ENCODE measurements at places on chromosomes 2 and 18.

- no peak for DNase-seq
These were observed 89.3 kb downstream of the CABYR start for GRCh38 chr18:24227977-24228666.

DNA sequence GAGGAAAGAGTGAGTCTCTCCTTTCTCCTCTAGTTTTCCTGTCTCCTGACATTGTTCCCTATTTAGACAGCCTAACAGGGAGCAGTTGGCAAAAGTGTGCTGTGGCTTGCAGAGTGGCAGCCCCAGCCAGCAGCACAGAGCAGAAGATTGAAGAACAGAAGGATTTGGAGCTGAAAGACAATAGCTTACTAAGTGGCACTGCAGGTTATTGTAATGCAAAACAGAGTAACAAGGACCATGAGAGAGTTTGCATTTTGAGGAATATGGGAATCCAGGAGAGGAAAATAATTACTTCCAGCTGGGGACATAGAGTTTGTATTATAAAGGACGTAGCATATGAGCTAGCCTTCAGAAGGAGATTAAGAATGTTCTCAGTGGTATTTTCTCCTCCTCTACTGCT is 342.4 kb downstream of the AKAIN1 start:
- peak; percentile 62 for DNase-seq

- no peak for DNase-seq
These were observed 163.8 kb downstream of the RHBDD1 start for GRCh38 chr2:226999661-227000060.

GRCh38 chr2:98508709-98509066 is 64.0 kb downstream of the INPP4A start:
- no peak for DNase-seq

Measured in HAP-1 (cell line).